ENCODE measurements at places on chromosomes 16 and 17. TPM values are rescaled to one million over a fixed set of nuclear protein-coding genes. Genes with fewer than 3 reads are reported as not detected.
A peak's percentile ranks its signal among the peaks of the same experiment; 100 is the strongest.

- DNase-seq = no peak
Observed at GRCh38 chr16:1430214-1430758, 592 bp upstream of the PERCC1 start.

TBC1D26 gene
- polyA plus RNA-seq = 0.34 TPM

DNA sequence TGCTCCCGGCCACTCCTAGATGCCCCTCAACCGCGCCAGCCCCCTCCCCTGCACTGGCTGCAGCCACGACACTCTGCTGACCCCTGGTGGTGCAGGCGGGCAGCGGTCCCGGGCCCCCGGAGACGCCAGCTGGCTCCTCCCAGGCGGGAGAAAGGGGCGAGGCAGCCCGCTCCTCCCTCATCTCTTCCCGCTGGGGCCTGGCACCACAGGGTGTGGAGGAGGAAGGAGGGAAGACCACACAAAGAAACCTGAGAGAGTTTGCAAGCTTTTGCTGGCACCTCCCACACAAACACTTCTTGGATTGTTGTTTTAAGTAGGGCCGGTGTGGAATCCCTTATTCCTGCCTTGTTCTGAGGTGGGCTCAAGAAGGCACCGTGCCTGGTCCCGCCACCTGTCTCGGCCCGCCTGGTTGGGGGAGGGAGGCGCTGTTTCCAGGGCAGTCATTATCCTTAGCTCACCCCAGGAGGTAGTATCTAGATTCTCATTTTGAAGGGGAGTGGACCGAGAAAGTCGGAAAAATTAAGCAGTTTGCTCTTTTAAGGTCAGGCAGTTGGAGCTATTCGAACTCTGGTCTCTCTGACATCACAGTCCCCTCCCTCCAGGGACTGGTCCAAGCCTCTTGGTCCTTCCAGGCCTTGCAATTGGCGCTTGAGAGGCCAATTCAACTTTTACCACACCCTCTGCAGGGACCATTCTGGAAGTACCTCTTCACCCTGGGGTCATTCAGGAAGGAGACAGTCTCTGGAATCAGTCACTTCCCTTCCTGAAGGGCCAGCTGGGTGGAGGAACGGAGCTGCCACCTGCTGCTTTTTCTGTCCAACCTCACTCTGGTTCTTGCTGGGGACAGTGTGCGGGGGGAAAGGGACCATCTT, 959 bp upstream of the ANKRD13B start:
- DNase-seq = peak; percentile 91

DNA sequence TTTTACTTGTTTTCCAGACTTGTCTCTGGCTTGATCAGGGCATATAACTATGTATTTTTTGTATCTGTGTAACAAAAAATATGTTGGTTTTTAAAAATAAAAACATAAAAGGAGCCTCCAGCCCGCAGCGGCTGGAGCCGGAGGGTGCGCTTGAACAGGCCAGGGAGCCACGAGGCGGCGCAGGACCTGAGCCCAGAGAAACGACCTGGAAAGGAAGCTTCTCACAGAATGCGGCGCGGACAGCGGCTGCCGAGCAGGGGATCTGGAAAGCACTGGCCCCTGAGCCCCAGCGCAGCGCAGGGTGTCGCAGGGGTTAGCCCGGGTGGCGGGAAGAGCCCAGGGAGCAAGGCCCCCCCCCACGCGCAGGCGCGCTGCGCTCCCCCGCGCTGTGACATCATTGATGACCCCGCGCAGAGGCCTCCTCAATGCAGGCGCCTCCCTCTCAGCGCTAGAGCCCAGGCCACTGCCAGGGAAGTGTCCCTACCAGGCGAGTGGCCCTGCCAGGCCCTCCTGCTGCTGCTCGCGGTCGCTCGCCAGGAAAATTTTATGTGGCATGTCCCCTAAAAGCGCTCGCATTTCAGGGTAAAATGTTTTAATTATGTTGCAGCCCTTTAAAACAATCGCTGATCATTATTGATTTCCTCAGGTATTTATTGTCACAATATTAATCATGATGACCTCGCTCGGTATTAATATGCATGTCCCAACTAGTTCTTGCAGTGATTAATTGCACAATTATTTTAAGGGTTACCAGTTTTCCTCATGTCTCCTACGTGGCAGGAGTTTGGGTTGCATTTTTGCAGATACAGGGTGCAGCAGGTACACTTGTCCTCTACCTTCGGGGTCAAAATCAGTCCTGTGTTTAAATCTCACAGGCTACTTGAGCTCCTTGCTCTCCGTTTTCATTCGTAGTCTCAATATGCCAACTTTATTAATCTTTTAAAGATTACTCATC, 134.2 kb downstream of the USP22 start:
- peak; percentile 91 for DNase-seq

GRCh38 chr16:58451265-58451689, 48.7 kb upstream of the NDRG4 start:
- no peak for DNase-seq

DNA sequence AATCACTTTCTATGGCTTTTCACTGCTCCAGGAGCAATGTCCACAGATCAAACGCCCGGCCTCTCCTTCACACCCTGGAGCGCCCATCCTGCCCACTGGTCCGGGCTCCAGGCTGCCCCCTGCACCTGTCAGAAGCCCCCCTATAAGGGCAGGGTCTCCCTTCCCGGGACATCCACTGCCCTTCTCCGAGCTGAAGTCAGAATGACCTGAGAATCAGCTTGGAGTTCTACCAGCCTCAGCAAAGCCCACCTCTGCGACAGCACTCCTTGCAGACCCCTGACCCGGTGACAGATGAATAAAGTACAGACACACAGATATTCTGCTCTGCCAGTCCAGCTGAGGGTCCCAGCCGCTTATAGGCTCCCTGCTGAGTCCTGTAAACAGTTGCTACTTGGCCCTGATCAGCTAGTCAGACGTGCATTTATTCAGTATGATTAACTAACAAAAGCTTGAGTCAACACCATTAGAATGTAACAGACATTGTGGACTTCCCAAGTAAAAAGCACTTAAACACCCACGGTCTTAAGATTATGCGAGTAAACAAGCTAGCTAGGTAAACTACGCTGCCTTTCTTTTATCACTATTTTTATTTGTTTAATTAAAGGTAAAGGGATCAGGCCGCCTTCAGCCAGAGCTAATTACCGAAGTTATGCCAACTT, 4.8 kb downstream of the SLC7A5 start:
- DNase-seq = no peak

GRCh38 chr16:89357055-89357816, 133.1 kb downstream of the ANKRD11 start:
- peak; percentile 69 for DNase-seq

ATP6V0C gene
- polyA plus RNA-seq = 82.3 TPM

SLC5A2 gene
- polyA plus RNA-seq = 4.4 TPM

DNA sequence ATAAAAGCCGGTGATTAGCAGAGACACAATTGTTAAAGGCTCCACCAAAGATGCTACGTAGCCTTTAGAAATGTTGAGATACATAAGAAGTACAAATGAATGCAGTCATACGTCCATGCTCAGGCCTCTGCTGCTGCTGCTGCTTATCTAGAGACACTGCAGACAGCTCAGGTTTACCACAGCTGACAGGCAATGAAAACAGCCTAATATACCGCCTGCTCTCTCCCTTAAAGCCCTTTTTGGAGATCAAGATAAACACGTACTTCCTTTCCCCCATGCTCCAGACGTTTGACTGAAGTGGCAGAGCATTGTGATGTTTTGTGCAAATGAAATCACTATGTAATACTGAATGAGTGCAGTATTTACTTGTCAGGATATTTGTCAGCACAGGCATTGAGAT, 185.3 kb downstream of the AATF start:
- DNase-seq = no peak

MYH13 gene
- polyA plus RNA-seq = 0.67 TPM

DNA sequence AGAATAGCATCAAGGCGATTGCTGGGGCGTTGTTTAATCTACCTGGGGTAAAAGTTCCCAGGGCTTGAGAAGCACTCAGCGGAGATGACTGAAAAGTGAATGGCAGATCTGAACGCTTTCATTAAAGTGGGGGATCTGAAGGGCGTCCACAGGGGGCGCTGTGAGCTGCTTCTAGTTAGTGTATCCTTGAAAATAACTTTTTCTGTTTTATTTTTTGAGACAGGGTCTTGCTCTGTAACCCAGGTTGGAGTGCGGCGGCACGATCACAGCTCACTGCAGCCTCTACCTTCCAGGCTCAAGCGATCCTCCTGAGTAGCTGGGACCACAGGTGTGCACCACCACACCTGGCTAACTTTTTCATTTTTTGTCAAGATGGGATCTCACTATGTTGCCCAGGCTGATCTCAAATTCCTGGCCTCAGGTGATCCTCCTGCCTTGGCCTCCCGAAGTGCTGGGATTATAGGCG, 360.4 kb downstream of the SEC14L1 start:
- no peak for DNase-seq
